NCI-H1092 (cell line): ENCODE measurements at places on chromosomes 7 and 10.

DNA sequence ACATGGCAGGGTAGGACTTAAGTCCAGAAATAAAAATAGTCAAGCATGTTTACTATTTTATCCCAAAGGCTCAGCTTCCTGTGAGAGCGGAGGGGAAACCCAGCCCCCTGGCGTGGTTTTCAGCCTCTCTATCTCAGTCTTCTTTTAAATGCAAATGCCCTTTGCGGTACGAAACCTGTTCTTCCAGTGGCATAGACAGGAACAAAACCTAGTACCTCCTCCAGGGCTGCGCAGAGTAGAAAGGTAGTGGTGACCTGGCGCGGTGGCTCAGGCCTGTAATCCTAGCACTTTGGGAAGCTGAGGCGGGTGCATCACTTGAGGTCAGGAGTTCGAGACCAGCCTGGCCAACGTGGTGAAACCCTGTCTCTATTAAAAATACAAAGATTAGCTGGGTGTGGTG is 181.3 kb upstream of the FOXK1 start:
- no peak for DNase-seq

DNA sequence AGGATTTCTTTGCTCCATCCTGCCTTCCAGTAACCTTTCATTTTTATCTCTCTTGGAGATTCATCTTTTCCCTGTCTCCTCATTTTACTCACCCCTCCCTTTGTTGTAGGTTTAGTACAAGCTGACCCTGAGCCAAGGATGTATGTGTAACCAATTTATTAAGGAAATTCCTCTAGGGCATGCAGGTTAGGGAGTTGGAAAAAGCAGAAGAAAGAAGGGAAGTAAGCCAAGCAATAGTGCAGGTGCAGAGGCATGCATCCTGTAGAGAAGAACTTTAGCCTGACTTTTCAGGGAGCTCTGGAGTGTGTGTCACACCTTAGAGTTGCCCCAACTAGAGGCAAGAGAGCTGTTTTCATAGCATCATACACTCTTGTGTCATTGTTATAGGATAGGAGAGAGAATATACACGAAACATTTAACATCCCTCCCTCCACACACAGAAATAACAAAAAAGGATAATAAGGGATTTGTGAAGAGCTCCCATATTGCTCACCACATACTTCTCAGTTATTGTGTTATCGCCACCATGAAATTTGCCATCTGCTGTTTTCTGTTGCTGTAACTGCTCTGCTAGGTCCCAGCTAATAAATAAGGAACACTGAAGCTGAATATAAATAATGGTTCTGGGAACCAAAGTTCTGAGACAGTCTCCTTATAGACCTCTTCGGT is 21.8 kb upstream of the SEMA3C start:
- no peak for DNase-seq

GRCh38 chr10:99358101-99358500 is 28.9 kb downstream of the CNNM1 start:
- no peak for DNase-seq

DNA sequence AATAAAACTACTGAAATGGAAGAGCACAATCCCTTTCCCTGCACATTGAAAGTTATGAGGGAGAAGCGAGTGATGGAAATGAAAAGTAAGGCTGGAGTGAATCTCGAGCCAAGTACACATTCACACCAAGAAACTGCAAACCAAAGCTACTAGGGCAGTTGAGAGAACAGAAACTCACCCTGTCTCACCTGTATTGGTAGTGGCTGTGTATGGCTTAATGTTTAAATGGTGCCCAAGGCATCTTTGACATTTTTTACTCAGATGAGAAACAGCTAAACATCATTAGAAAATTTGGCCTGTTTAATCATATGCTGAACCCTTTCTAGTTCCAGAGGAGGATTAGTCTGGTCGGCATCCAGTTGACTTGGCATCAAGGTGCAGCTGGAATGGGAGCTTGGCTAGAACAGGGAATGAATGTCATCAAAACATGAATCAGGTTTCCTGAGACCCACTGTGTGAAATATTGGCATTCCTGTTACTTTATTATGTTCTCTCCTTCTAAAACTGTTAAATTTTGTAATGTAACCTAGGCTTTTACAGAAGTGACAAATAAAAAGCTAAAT is 840.8 kb downstream of the GRM8 start:
- DNase-seq: no peak

DNA sequence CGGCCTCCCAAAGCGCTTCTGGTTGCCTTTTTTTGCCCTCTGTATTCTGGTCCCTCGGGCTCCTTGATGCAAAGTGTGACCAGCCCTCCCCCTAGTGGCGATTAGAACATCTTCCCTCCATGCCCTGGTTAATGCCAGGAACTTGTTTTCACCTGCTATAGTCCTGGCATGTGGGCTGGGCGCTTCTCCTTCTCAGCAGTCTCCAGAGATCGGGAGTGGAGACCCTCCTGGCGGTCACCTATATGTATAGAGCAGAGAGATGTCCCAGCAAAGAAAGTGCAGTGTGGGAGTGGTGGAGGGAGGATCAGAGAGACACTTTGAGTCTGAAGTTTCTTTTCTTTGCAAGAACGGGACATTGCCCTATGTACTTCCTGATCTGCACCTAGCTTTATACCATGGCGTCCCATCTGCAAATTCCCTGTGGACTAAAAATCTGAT is 264.1 kb downstream of the OTUD1 start:
- peak; percentile 38 for DNase-seq

DNA sequence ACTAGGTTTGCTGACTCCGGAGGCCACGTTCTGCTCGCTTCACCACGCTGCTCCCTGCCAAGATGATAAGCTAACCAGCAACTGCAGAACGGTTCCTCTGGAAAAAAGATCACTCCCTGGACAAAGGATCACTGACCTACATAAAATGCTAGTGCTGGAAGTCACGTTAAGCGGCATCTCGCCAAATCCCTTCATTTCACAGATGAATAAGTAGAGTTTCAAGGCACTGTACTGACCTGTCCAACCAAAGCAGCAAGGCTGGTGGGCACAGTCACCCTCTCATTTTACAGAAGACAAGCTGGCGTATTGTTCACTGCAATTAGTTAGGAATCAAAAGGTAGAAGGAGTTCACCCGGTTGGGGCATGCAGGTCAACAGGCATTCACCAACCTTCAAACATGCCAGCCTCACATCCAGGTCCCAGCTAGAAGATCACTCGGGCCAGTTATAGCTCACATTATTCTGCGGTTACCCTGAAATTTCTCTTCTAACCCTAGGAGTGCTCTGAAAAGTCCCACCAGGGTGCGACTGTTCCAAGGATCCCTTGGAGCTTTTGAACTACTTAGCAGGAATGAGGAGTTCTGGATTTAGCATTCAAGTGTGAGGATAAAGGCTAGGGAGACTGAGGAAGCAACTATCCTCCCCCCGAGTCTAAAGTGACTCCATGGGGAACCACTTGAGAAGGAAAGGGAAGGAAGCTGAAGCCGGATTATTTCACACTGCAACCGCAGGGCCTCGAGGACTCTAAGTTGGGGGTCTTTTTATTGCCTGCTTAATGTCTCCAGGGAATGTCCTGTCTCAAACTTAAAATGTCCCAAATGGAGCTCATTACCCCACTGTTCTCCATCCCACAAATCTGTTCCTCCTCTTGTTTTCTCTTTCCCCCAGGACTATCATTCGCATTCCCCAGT is 32.8 kb downstream of the HIPK2 start:
- no peak for DNase-seq

GRCh38 chr10:110137142-110137545 is 70.3 kb upstream of the MXI1 start:
- peak; percentile 1 for DNase-seq

GRCh38 chr7:33547880-33548279 is 357.5 kb upstream of the BMPER start:
- DNase-seq: no peak

- no peak for DNase-seq
Measured at GRCh38 chr10:75028748-75029147, 82.7 kb upstream of the SAMD8 start.
